Stimulated activated CD4-positive, alpha-beta T cell treated with anti-CD3 and anti-CD28 coated beads, Interleukin-15, amount 100 ng/mL, for 48 hours (primary cell): ENCODE measurements at places on chromosomes 5 and 9.

GRCh38 chr5:134547066-134547465 lies 21.6 kb downstream of the JADE2 start:
- DNase-seq, result no peak

DNA sequence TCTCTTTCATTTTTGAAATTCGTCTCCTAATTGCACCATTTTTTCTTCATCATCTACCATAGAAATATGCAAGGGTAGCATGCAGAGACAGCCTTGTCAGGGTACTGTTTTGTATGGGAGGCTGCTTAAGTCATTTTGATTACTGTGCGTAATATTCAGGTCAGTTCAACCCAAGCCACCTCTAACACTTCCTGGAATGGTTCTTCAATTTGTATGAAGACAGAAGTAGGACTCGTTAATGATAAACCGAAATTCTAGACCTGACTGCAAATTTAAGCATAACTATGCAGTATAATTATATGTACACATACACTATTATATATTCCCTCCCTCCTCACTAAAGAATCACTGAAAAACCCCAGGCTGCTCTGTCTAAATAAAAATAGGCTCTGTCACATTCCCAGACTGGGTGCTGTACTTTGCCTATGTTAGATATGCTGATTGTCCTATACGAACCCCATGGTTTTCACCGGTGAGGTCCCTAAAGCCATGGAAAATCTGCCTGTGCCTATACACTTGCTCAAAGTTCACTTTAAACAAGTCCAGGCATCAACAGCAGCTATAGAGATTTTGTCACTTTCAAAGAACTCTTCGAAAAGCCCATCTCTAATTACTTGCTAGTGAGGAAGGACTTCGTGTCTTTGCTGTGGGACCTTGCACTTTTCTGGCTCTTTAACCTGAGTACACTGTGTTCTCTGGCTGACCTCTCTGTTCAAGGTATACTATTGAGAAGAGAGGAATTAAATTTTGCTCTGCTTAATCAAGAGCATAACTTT lies 352.1 kb upstream of the CD180 start:
- no peak for DNase-seq

DNA sequence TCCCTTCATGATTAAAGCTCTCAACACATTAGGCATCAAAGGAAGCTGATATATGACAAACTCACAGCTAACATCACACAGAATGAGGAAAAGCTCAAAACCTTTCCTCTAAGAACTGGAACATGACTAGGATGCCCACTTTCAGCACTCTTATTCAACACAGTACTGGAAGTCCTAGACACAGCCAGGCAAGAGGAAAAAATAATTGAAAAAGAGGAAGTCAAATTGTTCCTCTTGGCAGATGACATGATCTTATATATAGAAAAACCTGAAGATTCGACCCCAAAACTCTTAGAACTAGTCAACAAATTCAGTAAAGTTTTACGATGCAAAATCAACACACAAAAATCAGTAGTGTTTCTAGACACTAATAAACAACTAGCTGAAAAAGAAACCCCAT lies 144.3 kb upstream of the NREP start:
- DNase-seq, result no peak

GRCh38 chr9:136854842-136855460 lies 2.8 kb downstream of the MAMDC4 start:
- no peak for DNase-seq

GRCh38 chr9:35783418-35783817 lies 8.0 kb upstream of the NPR2 start:
- DNase-seq, result no peak

DNA sequence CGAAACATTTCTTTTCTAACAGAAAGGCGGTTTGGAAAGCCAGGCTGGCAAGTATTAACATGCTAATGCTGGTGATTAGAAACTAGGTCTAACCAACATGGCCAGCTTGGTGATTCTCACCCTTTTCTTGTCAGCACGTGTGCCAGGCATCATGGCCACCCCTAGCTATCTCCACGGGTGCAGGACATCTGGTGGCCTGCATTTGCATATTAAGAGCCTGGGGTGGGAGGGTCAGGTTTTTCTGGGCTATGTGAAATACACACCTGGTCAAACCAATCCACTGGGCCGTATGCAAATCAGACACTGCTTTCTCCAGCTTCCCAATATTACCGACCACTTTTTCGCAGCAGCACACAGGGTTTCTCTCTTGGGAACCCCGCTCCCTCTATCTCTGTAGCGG lies 612.1 kb downstream of the PTPRD start:
- DNase-seq, result no peak

DNA sequence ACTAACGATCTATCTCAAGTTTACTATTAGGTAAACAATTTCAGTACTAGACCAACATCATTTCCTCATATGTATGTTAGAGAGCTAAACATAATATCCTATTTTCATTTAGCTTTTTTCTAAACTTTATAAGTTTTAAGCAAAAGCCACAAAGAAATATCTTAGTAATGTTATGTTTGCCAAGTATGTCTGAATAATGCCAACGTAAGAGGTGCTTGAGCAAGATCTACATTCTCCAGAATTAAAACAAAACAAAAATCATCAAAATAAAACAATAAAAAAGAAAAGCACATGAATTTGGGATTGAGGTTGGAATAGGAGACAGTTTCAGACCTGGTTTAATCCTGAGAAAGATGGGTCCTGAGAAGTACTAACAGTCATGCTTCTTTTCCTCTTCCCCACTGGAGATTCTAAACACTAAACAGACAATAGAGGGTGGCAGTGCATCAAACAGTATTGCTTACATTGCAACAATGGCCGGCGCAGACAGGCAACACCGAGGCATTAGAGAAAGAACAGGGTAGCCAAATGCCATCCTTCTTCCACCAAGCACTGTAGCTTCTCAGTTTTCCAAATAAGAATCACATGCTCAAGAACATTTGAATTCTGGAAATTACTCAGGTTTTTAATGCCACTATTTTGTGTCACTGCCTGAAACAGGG lies 33.6 kb downstream of the CSNK1A1 start:
- DNase-seq, result no peak

- no peak for DNase-seq
These were observed 54.0 kb upstream of the NTRK2 start for GRCh38 chr9:84615544-84615943.

GRCh38 chr5:73176250-73176649 lies 3.3 kb downstream of the TMEM174 start:
- no peak for DNase-seq

- no peak for DNase-seq
These were observed 472.0 kb upstream of the WWC1 start for GRCh38 chr5:167819406-167819805.

- no peak for DNase-seq
These were observed 53.3 kb upstream of the SMC5 start for GRCh38 chr9:70205366-70206020.

GRCh38 chr5:178241688-178242231 lies 9.2 kb upstream of the PHYKPL start:
- DNase-seq, result no peak

DNA sequence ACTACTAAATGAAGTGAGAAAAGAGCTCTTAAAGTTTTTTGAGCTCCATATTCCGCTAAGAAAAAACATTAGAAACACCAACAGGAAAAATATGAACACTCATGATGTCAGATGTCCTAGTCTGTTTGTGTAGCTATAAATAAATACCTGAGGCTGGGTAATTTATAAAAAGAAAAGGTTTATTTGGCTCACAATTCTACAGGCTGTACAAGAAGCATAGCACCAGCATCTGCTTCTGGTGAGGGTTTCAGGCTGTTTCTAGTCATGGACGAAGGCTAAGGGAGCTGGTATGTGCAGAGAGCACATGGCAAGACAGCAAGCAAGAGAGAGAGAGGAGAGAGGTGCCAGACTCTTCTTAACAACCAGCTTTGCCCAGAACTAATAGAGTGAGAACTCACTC lies 186.2 kb downstream of the PLK2 start:
- no peak for DNase-seq

GRCh38 chr9:87717456-87717855 lies 8.5 kb upstream of the CTSL start:
- no peak for DNase-seq

DNA sequence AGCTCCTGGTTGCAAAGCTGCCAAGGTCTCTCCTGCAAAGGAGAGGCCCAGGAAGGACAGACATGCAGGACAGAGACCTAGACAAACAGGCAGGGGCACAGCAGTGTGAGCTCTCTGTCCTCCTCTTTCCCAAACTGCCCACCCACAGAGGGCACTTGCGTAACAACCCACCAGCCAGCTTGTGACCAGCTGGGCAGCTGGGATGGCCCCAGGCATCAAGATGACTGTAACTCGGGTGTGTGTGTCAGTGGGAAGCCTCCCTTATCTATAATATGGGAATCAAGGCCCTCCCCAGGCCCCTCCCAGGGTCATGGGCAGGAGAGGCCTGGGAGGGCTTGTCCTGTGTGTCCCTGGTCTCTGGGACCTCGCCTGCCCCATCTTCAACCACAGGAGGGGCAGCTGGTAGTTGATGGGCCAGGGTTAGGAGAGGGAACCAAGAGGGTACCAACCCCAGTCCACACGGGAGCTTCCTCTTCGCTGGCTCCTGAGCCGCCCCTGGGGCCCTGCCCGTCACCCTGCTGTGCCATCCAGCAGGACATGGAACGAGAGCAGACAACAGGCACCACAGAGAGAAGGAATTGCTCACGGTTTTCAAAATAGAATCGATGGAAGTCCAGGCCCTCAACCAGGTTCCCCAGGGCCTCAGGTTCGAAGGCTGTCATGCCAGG lies 37.9 kb downstream of the SLC6A7 start:
- DNase-seq, result no peak

GRCh38 chr5:124383693-124384092 lies 362.7 kb downstream of the ZNF608 start:
- no peak for DNase-seq

- no peak for DNase-seq
These were observed 72.2 kb upstream of the HMHB1 start for GRCh38 chr5:143739746-143740145.

GRCh38 chr9:20224756-20225155 lies 397.5 kb downstream of the MLLT3 start:
- no peak for DNase-seq

- DNase-seq, result no peak
These were observed 84.1 kb downstream of the SLIT3 start for GRCh38 chr5:169216866-169217265.

GRCh38 chr5:138273834-138274188 lies 610 bp downstream of the GFRA3 start:
- DNase-seq, result no peak

GRCh38 chr9:105833271-105833975 lies 139.1 kb downstream of the TMEM38B start:
- no peak for DNase-seq

- no peak for DNase-seq
These were observed 966.7 kb downstream of the MAT2B start for GRCh38 chr5:164472165-164472564.

- no peak for DNase-seq
These were observed 166.5 kb upstream of the IL12B start for GRCh38 chr5:159496773-159497172.

DNA sequence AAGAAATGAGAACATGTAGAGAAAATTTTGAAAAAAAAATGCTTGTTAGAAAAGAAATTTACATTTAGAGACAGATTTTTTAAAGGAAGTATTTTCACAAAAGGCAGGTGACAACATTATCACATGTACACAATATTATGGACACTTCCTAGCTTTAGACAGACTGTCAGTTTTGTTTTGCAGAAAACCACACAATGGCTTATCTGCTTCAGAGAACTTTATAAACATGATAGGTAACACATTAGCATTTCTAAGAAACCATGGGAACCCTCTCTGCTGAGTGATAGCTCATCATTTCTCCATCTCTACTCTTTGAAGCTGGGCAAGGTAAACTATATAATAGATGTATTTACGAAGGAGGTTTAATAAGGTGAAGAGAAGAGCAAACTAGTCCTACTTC lies 25.6 kb downstream of the POU5F2 start:
- no peak for DNase-seq

DNA sequence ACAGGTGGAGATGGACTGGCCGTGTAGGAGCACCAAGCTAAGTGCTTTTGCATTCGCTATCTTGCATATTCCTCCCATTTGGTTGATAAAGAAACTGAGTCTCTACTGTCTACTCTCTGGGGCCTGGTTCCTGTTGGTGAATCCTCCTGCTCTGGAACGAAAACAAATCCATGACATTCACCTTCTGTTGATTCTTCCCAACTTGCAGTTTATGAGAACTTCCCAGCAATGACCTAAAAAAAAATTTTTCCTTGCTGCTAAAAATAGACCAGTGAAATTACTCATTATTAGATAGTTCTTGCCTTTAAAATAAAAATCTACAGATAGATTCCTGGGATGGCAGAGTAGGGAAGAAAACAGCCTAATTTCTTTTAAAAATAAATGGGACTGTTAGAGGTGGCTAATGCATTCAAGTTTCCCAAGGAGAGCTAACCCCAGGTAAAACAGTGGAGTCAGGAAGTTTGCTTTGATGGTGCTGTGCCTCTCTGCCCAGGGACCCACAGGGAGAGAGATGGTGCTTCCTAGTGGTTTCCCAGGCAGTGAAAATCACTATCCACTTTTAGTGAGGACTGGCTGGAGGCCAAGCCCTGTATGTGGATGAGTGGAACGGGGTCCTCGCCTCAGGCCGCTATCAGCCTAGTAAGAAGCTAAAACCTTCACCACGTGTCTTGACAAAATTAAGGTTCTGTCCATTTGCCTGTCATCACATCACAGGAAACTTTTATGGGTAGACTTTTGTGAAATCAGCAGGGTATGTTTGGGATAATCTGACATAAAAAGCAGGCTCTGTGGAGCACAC lies 68.4 kb upstream of the NR3C1 start:
- DNase-seq, result no peak

DNA sequence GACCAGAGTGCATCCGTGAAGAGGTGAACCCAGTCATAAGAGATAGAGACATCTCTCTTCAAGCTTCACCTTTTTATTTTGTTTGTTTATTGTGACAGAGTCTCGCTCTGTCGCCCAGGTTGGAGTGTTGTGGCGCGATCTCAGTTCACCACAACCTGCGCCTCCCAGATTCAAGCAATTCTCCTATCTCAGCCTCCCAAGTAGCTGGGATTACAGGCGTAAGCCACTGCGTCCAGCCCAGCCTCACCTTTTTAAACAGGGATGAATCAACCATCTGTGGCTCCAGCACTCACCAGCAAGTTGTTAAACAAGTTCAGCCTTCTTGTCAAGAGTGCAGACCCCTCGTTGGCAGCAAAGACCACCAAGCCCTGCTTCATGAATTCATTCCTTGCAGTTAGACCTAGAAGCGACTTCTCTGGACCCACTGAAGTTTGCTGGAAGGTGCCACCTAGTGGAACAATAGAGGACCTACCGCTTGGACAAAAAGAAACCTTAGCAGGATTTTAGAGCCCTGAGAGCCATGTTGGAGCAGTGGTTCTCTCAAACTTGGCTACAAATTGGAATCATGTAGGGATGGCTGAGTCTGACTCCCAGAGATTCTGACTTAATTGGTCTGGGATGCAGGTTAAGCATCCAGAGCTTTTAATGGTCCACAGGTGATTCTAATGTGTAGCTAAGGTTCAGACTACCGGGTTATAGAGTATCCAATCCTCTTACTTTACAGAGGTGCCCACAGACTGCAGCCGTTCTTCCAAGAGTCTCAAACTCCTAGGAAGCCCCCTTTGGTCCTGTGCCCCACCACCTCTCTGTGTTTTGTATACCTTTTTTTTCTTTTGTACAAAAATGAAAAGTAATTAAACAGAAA lies 10.5 kb upstream of the GALNT10 start:
- DNase-seq, result no peak
